ENCODE measurements at places on chromosomes 2 and 18.

DNA sequence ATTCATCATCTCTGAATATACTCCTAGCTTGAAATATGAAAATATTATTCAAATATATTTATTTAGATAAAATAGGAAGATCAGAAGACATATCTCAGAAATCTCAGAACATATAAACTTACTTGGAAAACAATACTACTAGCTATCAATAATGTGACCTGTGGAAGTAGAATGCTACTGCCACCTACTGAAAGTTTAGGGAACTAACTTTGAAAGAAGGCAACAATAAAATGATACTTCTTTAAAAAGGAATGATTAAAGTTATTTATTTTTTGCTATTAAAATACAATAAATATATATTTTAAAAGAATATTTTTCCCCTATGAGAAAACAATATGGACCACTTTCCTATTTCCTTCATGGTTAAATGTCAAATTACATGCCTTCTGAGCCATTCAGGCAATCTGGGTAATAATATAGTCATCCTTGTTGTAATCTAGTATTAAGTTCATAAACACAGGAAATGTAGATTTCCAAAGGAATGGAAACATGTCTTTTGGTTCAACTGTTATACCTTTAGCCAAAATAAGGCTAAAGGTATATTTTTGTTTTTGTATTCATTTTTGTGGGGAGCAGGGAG is 26.0 kb downstream of the ACADL start:
- no peak for DNase-seq

DNA sequence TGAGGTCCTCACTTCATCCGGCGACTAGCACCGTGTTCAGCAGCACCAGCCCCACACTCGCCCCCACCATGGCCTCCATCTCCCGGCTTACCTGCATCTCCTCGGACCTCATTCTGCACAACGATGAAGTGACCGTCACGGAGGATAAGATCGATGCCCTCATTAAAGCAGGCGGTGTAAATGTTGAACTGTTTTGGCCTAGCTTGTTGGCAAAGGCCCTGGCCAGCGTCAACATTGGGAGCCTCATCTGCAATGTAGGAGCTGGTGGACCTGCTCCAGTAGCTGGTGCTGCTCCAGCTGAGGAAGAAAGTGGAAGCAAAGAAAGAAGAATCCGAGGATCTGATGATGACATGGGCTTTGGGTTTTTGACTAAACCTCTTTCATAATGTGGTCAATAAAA is 70.5 kb upstream of the MYCN start:
- DNase-seq = no peak

- DNase-seq = peak; percentile 12
These were observed 1.8 kb upstream of the CCDC68 start for GRCh38 chr18:54961016-54961423.

- no peak for DNase-seq
These were observed 9.1 kb upstream of the TPRKB start for GRCh38 chr2:73746015-73746876.

GRCh38 chr2:235325151-235325550 is 168.7 kb upstream of the AGAP1 start:
- DNase-seq = no peak

GRCh38 chr2:56647997-56648396 is 464.2 kb downstream of the CCDC85A start:
- no peak for DNase-seq

DNA sequence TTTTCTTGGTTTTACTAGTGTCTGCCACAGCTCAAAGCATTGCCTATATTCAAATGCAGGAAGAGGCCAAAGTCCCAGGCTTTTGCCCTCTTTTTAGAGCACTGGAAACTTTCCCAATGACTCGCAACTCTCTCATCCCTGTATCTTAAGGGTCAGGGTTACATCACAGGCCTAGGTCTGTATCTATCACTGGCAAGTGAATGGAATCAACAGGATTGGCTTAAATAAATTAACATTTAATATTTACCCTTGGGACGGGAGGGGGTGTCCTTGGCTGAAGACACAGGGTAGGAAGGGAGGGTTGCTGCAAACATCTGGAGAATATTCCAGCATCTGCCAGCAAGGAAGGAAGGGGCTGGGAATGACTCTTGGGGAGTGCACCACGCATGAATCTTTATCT is 242.6 kb downstream of the SLC4A3 start:
- DNase-seq = no peak

DNA sequence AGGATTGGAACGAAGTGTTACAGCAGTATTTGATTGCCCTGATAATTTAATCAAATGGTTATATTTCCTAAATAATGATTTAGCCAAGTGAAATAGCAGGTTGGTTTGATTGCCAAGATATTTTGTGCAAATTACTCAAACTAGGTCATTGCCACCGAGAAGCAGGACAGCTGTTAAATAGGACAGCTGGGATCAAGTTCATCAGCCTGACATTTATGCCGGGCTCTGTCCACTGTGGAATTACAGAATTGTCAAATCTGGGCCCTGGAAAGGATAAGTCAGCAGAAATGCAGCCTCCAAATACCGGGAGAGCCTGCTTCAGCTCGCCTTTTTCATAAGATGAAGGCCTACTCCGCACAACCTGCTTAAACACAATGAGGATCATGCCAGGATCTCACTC is 73.9 kb upstream of the RPL31 start:
- DNase-seq = no peak

DNA sequence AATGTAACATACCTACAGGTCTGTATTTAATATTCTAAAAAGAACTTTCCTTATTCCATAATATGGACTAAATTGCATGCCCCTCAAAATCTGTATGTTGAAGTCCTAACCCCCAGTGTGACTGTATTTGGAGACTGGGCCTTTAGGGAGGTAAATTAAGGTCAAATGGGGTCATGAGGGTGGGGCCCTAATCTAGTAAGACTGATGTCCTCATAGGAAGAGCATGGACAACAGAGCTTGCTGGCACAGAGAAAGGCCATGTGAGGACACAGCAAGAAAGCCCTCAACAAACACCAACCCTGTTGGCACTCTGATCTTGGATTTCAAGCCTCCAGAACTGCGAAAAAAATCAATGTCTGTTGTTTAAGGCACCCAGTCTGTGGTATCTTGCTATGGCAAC is 18.6 kb downstream of the SF3B1 start:
- DNase-seq = no peak

GRCh38 chr2:100213595-100213994 is 71.2 kb upstream of the AFF3 start:
- no peak for DNase-seq

DNA sequence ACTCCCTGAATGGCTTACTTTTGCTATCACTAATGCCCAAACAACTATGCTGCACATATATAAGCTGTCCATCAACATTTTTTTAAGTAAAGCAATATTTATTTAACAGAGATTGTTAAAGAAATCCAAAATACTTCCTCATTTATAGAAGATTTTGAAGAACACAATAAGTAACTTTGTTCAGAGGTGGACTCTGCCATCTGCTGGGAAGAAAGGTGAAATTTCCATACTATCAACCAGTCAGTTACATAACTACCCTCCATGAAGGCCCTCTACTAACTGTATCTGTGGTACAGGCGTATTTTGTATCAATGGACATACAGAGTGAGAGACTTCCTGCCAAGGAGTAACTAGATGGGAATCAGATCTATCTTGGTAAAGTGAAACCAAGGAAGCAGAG is 106.0 kb downstream of the DTNB start:
- peak; percentile 34 for DNase-seq

GRCh38 chr2:26652361-26653041 is 11.3 kb upstream of the CIB4 start:
- no peak for DNase-seq

DNA sequence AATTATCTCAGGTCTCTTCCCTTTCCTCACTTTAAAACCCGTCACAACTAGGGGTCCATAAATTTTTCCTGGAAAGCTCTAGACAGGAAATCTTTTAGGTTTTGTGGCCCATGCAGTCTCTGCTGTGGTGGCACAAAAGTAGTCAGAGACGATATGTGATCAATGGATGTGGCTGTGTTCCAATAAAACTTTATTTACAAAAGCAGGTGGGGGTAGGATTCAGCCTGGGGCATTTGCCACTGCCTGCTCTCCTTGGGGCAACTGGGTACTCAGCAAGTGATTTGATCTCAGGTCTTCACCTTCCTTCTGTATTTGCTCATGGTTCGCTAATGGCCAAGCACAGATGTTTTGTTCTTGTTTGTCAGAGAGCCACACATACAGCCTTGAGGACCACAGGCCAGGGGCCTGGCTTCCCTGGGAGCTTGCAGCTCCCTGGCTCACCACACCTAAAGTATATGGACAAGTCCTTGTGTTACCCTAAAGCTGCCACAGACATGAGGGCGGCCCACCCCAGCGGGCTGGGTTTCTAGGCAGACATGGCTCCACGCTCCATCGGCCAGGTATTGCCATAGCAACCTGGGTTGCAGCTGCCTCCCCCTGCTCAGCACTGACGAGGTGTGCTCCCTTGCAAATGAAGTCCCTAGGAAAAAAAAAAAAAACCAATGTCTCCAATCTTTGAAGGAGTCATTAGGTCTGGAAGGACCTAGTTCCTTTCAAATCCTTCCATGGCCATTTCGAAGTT is 89.7 kb upstream of the YWHAQ start:
- peak; percentile 49 for DNase-seq

DNA sequence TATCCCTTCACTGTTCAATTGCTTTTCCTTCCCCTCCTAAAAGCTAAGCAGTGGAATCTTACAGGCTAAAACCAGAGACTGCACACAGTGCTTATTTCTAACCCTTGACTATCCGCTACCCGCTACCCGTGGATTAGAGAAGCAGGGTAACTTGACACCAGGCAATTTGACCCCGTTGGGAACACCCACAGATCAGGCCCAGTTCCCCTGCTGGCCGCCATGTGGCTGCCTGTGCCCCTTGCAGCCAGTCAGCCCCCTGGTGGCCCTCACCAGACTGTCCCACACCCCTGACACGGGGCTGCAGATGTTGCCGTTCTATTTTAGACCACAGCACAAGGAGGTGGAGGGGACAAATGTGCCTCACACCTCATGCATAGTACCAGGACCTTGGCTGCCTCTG is 74.8 kb downstream of the TXNL1 start:
- DNase-seq = no peak

DNA sequence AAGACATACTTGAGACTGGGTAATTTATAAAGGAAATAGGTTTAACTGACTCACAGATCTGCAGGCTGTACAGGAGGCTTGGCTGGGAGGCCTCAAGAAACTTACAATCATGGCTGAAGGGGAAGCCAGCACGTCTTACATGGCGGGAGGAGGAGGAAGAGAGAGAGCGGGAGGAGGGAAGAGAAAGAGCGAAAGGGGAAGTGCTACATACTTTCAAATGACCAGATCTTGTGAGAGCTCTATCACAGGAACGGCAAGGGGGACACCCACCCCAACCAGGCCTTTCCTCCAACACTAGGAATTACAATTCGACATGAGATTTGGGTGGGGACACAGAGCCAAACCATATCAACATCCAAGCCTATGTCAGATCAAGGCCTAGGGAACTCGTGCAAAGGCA is 24.2 kb downstream of the MYL12B start:
- no peak for DNase-seq

DNA sequence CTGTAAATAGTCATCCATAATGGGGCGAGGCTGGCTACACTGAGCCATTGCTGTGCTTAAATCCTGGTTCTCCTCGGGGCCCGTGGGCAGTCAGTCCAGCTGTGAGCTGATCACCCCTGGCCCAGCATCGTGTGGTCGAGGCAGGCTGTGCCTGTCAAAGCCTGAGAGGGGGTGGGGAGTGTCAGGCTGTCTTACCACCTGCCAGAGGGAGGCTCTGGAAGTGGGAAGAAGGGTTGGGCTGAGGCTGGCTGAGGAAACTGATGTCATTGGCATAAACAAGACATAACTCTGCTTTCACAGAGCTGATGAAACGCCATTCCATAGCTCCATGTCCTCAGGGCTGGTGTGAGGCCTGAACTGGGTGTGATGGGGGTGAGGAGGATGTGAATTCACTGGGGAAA is 49.7 kb downstream of the KLHL29 start:
- DNase-seq = no peak

DNA sequence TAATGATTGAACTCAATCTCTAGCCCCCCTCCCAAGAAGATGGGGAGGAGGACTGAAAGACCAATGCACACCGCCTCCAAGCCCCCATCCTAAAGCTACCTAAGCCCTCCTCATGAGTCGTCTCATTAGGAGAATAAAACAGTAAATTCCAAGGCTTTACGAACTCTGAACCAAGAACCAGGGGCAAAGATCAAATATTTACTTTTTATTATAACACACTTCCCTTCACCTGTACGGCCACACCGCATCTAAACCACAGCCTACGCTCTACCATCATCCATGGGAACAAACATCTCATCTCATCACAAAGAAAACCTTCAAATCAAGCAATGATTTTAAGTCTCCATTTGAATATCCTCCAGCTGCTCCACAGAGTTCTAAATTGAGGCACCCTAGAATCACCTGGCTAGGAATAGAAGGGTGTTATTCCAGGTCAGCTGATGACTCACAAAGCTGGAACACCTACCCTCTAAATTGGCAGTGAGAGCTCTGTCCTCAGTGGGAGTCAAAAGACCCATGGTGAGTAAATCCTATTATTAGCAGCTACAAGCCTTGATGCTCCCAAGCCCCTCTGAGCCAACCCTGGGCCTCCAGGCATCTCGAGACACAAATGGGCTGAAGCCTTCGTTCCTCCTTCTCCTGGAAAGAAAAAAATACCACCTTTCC is 45.6 kb upstream of the BZW1 start:
- DNase-seq = no peak

GRCh38 chr2:222102575-222103349 is 196.0 kb downstream of the PAX3 start:
- no peak for DNase-seq

DNA sequence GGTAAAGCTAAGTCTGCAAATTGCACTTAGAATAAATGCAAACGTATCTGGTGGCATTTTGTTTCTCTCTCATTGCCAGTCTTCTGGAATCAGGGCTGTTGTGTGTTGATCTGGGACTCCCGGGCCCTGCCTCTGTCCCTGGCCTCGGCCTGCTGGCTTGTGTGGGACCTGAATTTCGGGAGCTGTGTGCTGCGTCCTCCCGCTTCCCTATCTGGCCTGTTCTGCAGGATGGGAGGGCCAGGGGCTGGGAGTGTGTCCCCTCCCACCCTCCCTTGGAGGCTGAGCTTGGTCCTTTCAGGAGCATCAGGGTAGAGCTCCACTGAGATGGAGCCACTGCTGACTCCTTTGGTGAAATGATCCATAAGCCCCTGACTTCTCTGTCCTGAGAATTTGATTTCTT is 118.5 kb downstream of the ACKR3 start:
- no peak for DNase-seq

DNA sequence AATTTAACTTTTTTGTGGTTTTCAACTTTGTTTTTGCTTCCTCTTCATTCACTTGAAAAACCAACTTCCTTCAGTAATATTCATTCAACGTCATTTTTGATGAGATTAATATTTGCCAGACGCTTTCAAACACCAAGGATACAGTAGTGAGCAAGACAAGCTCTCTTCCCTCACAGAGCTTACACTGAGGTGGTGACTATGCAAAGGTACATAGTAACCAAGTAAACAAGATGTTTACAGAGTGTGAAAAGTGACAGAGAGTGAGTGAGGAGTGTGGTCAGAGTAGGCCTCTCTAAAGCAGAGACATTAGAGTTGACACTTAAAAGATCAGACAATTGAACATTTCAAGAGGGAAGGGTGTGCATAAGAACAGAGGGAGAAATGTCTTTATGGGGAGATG is 155.5 kb downstream of the TMEM247 start:
- no peak for DNase-seq

- no peak for DNase-seq
These were observed 44.5 kb downstream of the ABHD3 start for GRCh38 chr18:21660078-21660477.

All from GM06990 (cell line).